ENCODE measurements at places on chromosomes 11 and 22. TPM values are rescaled to one million over a fixed set of nuclear protein-coding genes. Genes with fewer than 3 reads are reported as not detected.

The FOXRED2 gene
- 10.1 TPM for polyA plus RNA-seq

The MTA2 gene
- 121 TPM for polyA plus RNA-seq

The PATE4 gene
- not detected for polyA plus RNA-seq

The PRG3 gene
- polyA plus RNA-seq: not detected

The PPP2R1B gene
- 24.7 TPM for polyA plus RNA-seq

The C11orf87 gene
- not detected for polyA plus RNA-seq

- no peak overlapping the region for H3K27ac ChIP-seq
- peaks cover 34% of the 10 kb centered on the region for H3K27me3 ChIP-seq
- no peak for DNase-seq
- H3K4me3 ChIP-seq: no peak overlapping the region
- peaks cover 29% of the 10 kb centered on the region for H3K4me1 ChIP-seq
These were observed 1.5 kb downstream of the WNT7B start for GRCh38 chr22:45975164-45976161.

DNA sequence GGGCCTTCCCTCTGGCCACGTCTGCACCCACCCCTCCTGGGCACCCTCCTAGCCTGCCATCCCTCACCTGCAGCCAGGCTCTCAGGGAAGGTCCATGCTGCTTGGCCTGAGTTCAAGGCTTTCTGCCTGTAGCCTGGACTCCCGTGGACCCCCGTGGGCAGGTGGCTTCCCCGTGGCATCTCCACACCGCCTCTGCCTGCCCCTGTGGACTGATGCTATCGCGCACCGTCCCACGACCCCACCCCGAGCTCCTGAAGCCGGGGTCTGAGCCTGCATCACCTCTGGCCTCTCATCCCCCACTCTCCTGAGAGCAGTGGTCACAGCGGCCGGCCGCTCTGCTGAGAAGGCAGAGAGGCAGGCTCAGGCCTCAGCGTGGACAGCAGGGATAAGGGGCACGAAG, 4.5 kb downstream of the IFITM5 start:
- H3K27me3 ChIP-seq: no peaks in the 10 kb centered on the region
- H3K4me3 ChIP-seq: no peak overlapping the region
- H3K27ac ChIP-seq: no peak overlapping the region

DNA sequence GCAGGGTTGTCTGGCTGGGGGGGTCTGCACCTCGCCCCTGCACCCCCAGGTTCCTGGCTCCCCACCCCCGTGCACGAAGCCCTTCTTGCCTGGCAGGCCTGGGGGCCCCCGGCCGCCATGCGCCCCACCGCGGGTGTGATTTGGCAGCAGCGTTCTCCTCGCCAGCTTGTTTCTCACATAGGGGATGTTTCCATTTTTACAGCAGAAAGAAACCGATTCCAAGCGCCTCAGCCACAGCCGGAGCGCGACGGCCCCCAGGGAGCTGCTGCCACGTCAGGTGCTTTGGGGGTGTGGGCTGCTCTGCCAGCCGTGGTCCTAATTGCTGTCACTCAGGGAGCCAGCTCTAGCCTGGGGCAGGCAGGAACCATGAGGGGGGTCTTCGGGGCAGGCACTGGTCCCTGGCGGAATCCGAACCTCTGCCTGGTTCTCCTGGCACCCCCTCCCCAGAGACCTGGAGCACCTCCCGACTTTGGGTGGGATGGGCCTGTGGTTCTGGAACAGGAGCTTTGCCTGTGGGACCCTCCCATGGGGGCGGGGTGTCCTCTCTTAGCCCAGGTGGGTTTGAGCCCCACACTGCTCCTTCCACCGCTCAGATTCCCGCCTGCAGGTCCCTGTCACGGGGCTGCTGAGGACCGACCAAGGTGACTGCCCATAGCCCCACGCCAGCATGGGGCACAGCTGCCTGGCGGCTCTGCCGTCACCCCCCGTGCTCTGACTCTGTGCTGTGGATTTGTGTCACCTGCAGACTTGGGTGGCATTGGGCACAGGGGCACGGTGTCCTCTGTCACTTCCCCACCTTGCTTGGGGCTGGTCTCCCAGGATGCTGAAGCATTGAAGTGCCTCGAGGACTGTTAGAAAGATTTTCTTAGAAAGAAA, 54.0 kb downstream of the RTN4R start:
- H3K36me3 ChIP-seq: no peaks in the 10 kb centered on the region
- peaks cover 63% of the 10 kb centered on the region for H3K27me3 ChIP-seq
- peaks cover 56% of the 10 kb centered on the region for H3K4me1 ChIP-seq
- no peak overlapping the region for H3K4me3 ChIP-seq
- DNase-seq: no peak

DNA sequence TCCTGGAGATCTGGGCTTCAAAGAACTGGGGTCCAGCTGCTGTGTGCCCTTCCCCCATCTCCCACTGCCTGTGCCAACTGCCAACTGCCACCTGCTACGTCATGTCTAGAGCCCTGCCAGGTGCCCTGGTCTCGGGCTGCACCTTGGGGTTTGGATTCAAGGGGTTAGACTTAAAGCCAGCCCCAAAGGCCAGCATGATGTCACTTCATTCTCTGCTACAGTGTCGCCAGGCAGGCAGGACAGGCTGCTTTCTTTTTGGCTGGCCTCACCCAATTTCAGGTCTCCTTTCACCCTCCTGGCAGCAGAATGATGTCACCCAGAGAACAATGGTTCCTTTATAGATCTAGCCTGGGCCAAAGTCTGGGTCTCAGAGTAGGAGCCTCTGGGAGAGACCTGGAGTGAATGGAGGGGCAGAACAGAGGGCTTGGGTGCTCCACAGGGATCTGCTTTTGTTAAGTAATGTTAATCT, 79.5 kb upstream of the CRYBB3 start:
- no peaks in the 10 kb centered on the region for H3K4me1 ChIP-seq
- H3K4me3 ChIP-seq: no peak overlapping the region
- DNase-seq: no peak

- DNase-seq: no peak
- H3K27ac ChIP-seq: no peak overlapping the region
- no peak overlapping the region for H3K4me3 ChIP-seq
- H3K27me3 ChIP-seq: peaks cover 79% of the 10 kb centered on the region
- no peaks in the 10 kb centered on the region for H3K4me1 ChIP-seq
These were observed 31.0 kb downstream of the SYT7 start for GRCh38 chr11:61549662-61550568.

GRCh38 chr22:26436903-26437515, 7.9 kb downstream of the ASPHD2 start:
- DNase-seq: no peak
- H3K36me3 ChIP-seq: no peaks in the 10 kb centered on the region
- no peak overlapping the region for H3K4me3 ChIP-seq
- peaks cover 17% of the 10 kb centered on the region for H3K4me1 ChIP-seq
- no peak overlapping the region for H3K27ac ChIP-seq

DNA sequence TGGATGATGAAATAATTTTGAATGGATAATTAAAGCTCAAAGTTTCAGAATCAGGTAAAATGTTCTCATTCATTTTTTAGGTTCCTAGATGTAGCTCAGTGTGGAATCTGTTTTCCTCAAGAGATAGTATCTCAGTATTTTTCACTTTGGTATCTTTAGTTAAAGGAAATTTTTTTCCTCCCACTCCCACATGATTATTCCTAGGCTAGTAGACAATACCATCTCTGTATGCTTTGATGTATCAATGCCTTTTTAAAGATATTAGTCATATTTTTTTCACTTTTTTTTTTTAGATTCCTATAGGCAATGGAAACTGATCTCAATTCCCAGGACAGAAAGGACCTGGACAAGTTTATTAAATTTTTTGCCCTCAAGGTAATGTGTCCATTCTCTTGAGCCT, 26.6 kb downstream of the ATG13 start:
- peaks cover 46% of the 10 kb centered on the region for H3K36me3 ChIP-seq
- no peak overlapping the region for H3K4me3 ChIP-seq
- H3K27ac ChIP-seq: no peak overlapping the region

DNA sequence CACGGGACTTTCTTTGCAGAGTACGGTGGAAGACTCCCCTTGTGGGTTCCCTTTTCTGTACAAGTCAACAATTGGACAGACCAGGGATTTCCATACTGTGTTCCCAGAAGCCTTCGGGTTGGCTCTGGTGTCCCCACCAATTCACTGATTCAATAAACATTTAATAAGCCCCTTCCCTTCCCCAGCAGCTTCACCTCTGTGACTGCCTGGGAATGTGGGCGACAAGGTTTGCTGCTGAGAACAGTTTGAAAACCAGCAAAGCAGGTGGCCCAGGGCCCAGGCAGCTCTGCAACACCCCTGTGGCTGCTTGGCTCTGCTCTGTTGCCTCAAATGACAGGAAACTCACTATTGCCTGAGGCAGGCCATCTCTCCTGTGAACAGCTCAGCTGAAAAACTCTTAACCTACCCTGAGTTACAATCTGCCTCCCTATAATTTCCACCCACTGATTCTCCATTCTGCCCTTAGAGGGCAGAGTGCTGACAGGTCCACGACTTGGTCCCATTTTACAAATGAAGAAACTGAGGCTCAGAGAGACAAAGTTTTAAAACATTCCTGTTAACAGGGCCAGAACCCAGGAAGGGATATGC, 10.4 kb downstream of the ADORA2A start:
- DNase-seq: no peak
- no peak overlapping the region for H3K27ac ChIP-seq
- peaks cover 4% of the 10 kb centered on the region for H3K27me3 ChIP-seq

DNA sequence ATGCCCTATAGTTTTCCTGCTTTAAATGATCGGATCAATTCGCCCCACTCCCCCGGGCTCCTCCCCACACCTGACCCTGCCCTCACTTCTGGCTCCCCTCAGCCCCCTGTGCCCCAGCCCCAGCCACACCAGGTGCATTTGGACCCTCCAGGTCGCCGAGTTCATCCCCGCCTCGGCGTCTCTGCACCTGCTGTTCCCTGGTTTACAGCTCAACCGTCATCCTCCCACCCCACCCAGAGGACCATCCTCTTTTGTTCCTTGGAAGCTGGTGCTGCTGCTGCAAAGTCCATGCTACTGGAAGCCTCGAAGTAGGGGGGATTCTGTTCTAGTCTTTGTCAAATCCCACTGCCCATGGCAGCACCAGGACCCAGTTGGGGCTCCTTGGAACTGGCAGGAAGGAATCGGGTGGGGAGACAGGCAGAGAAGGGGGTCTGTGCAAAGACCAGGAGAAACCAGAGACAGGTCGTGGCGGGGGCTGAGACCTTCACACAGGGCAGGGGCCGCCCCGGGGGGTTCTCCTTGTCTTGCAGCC, 4.5 kb upstream of the MUC5B start:
- no peak overlapping the region for H3K27ac ChIP-seq
- no peak overlapping the region for H3K4me3 ChIP-seq
- H3K4me1 ChIP-seq: no peaks in the 10 kb centered on the region
- no peaks in the 10 kb centered on the region for H3K36me3 ChIP-seq
